Naive thymus-derived CD8-positive, alpha-beta T cell (primary cell): ENCODE measurements at places on chromosomes 4 and X. TPM values are rescaled to one million over a fixed set of nuclear protein-coding genes. Genes with fewer than 3 reads are reported as not detected.

The FHL1 gene
- 16.6 TPM for polyA plus RNA-seq

The TBX22 gene
- polyA plus RNA-seq, result not detected

The MAGEE2 gene
- 0.08 TPM for polyA plus RNA-seq

The ESX1 gene
- polyA plus RNA-seq, result not detected

The TMEM31 gene
- not detected for polyA plus RNA-seq

The CSAG1 gene
- not detected for polyA plus RNA-seq

The HMX1 gene
- polyA plus RNA-seq, result not detected

The MCF2 gene
- 0.39 TPM for polyA plus RNA-seq

The PAGE2 gene
- not detected for polyA plus RNA-seq

The MAGEA2 gene
- polyA plus RNA-seq, result not detected

The CTAG1B gene
- not detected for polyA plus RNA-seq

The GPR82 gene
- 0.10 TPM for polyA plus RNA-seq

The ABCD1 gene
- polyA plus RNA-seq, result 2.0 TPM

The SERTM2 gene
- not detected for polyA plus RNA-seq

The KIT gene
- polyA plus RNA-seq, result not detected

The DUX4 gene
- not detected for polyA plus RNA-seq
